ENCODE measurements at places on chromosomes 2 and 18.

GRCh38 chr18:26504831-26505230, 43.5 kb downstream of the KCTD1 start:
- DNase-seq: no peak

- DNase-seq: peak; percentile 7
These were observed 259.0 kb upstream of the ERBB4 start for GRCh38 chr2:212797484-212798205.

DNA sequence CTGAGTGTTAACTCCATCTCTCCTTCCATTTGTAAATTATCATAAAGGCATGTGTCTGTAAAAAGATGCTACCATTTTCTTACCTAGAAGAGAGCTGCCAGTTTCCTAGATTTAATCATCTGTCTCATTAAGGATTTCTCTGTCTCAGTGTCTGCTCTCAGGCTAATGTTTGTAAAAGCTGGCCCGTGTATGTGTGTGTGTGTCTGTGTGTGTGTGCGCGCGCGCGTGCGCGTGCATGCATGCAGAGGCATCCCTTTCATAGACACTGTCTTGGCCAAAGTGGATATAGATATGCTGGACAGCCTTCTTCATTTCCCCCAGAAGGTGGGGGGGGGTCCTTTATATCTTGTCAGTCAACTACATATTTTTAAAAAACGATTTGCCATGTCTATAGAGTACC, 18.9 kb downstream of the MGAT5 start:
- no peak for DNase-seq

DNA sequence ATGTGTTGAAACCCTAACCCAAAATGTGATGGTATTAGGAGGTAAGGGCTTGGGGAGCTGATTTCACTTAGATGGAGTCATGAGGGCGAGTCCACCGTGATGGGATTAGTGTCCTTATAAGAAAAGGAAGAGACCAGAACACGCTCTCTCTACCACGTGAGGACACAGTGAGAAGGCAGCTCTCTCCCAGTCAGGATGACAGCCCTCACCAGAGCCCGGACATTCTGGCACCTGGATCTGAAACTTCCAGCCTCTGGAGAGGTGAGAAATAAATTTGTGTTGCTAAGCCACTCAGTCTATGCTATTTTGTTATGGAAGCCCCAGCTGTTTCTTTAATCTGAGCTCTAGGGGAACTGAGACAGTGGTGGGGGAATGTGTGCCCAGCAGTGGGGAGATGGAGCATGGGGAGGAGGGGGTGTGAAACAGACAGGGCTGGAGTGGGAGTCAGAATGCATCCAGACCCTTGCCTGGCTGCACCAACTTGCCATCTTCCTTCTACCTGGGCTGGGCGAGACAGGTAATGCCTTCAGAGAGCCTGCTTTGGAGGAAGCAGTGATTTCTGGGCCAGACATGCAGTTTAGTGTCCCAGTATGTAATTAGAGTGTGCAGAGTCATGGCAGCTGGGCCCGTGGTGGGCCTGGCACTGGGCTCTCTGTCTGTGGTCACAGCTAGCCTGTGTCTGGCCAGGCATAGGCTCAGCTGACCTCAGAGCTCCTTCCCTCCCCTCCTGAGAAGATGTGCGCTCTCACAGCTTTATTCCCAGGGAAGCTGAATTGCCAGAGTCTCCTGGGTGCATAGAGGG, 38.1 kb downstream of the RHOB start:
- DNase-seq: no peak

DNA sequence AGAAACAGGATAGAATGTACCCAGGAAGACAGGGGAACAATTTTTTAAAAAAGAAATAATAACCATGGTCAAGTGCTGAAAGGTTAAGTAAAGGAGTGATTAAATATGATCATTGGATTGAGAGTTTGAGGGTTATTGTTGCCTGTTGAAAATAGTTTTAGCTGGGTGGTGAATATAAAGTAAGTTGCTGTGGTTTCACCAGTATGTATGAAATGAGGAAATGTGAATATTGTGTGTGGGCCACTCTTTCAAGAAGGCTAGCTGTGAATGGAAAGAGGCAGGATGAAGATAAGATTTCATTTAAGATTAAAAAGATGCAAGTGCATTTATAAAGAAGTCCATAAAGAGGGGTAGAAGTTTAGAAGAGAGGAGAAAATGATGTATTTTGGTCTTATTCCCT, 53.8 kb downstream of the GULP1 start:
- DNase-seq: no peak
